ENCODE measurements at places on chromosomes 11 and 22.

- H3K36me3 ChIP-seq, result no peaks in the 10 kb centered on the region
- no peaks in the 10 kb centered on the region for H3K27me3 ChIP-seq
- peak; percentile 96 for DNase-seq
- no peak overlapping the region for H3K27ac ChIP-seq
- H3K4me3 ChIP-seq, result no peak overlapping the region
- H3K4me1 ChIP-seq, result peaks cover 5% of the 10 kb centered on the region
These were observed 108.4 kb downstream of the ARL14EP start for GRCh38 chr11:30431127-30431814.

GRCh38 chr11:8219257-8220021 lies 44.2 kb downstream of the LMO1 start:
- no peaks in the 10 kb centered on the region for H3K27me3 ChIP-seq
- H3K4me3 ChIP-seq, result no peak overlapping the region
- no peak overlapping the region for H3K27ac ChIP-seq
- no peaks in the 10 kb centered on the region for H3K4me1 ChIP-seq
- no peaks in the 10 kb centered on the region for H3K36me3 ChIP-seq
- DNase-seq, result peak; percentile 87

DNA sequence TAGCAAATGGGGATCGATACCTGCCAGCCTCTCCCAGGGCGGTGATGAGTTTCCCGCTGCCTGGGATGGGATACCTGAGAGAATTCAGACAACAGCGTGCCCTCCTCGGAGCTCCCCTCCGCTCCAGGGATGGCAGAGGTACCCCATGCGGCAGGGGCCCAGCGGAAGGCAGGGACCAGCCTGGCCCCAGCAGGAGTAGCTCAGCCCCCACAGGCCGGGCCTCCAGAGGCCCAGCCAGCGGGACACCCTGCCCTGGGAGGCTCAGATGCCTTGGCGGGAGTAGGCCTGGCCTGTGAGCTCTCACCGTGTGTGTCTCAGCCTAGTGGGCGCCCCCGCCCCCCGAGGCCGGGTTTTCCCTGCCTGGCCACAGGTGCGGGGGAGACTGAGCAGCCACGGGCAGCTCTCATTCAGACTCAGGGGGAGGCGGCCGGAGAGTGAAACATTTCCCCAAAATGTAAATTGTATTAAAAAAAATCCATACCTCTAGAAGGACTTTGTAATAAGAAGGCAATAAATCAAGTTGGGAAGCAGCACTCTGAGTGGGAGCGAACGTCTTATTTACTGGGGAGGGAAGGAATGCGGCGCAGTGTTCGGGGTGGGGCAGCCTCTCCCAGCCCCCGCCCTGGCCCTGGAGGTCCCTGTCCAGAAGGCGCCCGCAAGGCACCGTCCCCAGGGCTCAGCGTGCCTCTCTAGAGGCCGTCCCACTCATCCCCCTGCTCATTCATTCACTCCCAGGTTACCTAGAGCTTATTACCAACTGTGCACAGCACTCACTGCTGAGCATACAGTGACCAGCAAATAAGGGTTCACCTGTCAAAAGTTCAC lies 888.0 kb downstream of the BRD1 start:
- H3K4me3 ChIP-seq, result no peak overlapping the region
- H3K36me3 ChIP-seq, result no peaks in the 10 kb centered on the region
- H3K27ac ChIP-seq, result no peak overlapping the region
- DNase-seq, result no peak
- H3K4me1 ChIP-seq, result no peaks in the 10 kb centered on the region

DNA sequence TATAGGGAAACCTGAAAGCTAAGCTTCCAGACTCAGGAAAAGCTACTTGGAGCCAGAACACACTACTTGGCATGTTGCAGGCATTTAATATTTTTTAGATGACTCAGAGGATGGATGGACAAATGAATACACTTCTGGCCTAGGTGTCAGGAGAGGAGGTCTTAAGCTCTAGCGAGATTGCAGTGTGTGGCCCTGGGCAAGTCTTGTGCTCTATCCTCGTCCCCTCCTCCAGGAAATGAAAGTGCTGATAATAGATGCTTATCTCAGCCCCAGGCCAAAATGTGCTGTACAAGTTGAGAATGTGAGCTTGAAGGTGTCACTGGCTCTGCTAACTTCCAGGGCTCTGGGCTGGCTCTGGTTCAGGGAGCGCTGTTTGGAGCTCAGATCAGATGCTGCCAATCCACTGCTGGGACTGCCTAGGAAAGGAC lies 136.3 kb downstream of the PKNOX2 start:
- peak; percentile 95 for DNase-seq
- no peaks in the 10 kb centered on the region for H3K27me3 ChIP-seq
- no peaks in the 10 kb centered on the region for H3K36me3 ChIP-seq
- no peak overlapping the region for H3K27ac ChIP-seq
- H3K4me3 ChIP-seq, result no peak overlapping the region

GRCh38 chr22:45470871-45471270 lies 31.8 kb upstream of the FBLN1 start:
- no peaks in the 10 kb centered on the region for H3K27me3 ChIP-seq
- H3K4me3 ChIP-seq, result no peak overlapping the region
- H3K27ac ChIP-seq, result no peak overlapping the region
- no peaks in the 10 kb centered on the region for H3K4me1 ChIP-seq
- no peak for DNase-seq

- no peak for DNase-seq
- no peak overlapping the region for H3K27ac ChIP-seq
- H3K36me3 ChIP-seq, result no peaks in the 10 kb centered on the region
- H3K27me3 ChIP-seq, result no peaks in the 10 kb centered on the region
- H3K4me1 ChIP-seq, result no peaks in the 10 kb centered on the region
- no peak overlapping the region for H3K4me3 ChIP-seq
These were observed 13.7 kb upstream of the MYRF start for GRCh38 chr11:61738776-61739175.

- H3K36me3 ChIP-seq, result no peaks in the 10 kb centered on the region
- no peaks in the 10 kb centered on the region for H3K27me3 ChIP-seq
- H3K4me1 ChIP-seq, result no peaks in the 10 kb centered on the region
These were observed 690.1 kb downstream of the METTL15 start for GRCh38 chr11:28798286-28798685.

DNA sequence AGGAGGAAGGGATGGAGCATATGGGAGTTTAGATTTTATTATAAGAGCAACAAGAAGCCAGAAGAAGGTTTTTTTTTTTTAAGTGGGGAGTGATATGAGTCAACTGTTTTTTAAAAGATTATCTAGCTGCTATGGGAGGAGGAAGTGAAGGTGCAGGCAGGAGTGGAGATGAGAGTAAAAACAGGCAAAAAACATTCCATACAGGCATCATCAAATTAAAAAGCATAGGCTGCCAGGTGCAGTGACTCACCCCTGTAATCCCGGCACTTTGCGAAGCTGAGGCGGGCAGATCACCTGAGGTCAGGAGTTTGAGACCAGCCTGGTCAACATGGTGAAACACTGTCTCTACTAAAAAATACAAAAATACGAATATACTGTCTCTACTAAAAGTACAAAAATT lies 368.4 kb upstream of the MTNR1B start:
- no peak overlapping the region for H3K27ac ChIP-seq
- H3K36me3 ChIP-seq, result no peaks in the 10 kb centered on the region
- H3K4me3 ChIP-seq, result no peak overlapping the region
- no peaks in the 10 kb centered on the region for H3K27me3 ChIP-seq
- DNase-seq, result no peak

DNA sequence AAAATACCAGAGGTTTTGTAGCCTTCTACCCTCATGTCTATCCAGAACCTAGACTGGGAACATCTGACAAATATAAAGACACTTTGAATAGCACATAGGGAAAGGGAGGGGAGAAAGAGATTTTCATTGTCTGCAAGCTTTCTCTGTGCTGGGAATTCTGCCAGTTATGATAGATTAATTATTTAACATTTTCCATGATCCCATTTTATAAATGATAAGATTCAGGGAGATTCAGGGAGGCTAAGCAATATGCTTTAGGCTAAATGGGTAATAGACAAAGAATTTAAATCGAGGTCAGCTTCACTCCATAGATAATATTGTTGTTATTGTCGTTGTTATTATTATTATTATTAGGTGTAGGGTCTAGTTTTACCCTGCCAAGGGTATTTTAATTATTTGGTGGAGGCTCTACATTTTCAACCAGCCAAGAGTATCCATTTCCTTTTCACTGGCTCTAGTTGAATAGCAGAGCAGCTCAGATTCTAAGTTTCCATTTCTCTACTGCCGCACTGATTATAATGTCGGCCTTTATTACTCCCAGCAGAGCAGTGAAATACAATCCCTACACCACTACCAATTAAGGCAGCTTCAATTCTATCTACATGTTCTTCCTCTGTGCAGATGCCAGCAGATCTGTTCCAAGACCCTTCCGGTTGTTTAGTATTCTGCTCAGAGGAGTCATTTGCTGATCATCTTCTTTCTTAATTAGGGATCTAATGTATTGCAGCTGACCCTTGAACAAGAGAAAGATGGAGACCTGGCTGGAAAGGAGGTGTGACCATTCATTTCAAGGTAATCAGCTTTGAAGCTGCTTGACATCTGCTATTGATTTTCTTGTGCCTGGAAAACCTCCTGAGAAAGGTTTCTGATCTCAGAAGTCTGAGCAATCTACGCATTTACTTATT lies 23.8 kb upstream of the SYN3 start:
- no peaks in the 10 kb centered on the region for H3K36me3 ChIP-seq
- DNase-seq, result no peak
- H3K27ac ChIP-seq, result no peak overlapping the region

DNA sequence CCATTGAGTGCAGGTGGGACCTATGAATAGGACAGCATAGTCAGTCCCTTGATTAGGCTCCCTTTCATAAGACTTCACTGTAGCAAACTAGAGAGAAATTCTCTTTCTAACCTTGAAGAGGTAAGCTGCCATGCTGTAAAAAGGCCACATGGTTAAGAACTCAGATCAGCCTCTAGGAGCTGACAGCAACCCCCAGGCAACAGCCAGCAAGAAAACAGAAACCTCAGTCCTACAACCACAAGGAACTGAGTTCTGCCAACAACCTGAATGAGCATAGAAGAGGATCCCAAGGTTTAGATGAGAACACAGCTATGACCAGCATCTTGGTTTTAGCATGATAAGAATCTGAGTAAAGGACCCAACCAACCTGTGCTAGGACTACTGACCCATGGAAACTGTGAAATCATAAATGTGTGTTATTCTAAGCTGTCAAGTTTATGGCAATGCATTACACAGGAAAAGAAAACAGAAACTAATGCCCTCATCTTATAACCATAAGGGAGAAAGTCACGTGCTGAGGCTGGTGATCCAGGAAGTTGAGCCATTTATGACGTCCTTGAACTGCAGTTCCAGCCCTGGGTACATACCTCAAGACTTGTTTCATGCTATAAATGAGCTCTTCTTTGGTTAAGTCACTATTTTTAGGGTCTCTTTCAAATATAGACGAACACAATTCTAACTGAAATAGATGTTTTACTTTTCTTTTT lies 43.3 kb downstream of the RAB38 start:
- no peak overlapping the region for H3K27ac ChIP-seq
- no peaks in the 10 kb centered on the region for H3K4me1 ChIP-seq
- H3K4me3 ChIP-seq, result no peak overlapping the region
- no peaks in the 10 kb centered on the region for H3K36me3 ChIP-seq
- no peaks in the 10 kb centered on the region for H3K27me3 ChIP-seq

DNA sequence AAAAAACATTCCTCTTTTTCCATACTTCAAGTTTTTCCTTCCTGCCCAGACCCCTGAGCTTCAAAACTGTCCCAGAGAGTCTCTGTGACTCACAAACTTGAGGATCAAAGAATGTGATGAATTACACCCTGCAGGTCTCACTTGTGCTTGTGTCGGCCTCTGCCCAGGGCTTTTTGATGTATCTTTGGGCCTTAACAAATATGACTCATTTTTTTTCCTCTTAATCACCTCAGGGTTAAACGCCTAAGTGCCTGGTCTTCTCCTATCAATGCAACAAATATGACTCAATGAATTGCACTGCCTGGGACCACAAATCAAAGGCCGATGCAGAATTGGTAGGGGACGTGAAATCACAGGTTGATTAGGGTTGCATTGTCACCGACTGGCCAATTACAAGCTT lies 267.7 kb downstream of the LARGE1 start:
- H3K27me3 ChIP-seq, result no peaks in the 10 kb centered on the region
- no peak overlapping the region for H3K27ac ChIP-seq
- peaks cover 2% of the 10 kb centered on the region for H3K4me1 ChIP-seq
- H3K4me3 ChIP-seq, result no peak overlapping the region
- peak; percentile 53 for DNase-seq

- no peaks in the 10 kb centered on the region for H3K4me1 ChIP-seq
- DNase-seq, result no peak
- no peak overlapping the region for H3K4me3 ChIP-seq
- no peak overlapping the region for H3K27ac ChIP-seq
- no peaks in the 10 kb centered on the region for H3K36me3 ChIP-seq
These were observed 20.9 kb downstream of the SOX6 start for GRCh38 chr11:16335236-16335962.

- peak; percentile 97 for DNase-seq
- H3K27me3 ChIP-seq, result no peaks in the 10 kb centered on the region
- H3K27ac ChIP-seq, result no peak overlapping the region
- peaks cover 4% of the 10 kb centered on the region for H3K4me1 ChIP-seq
- H3K36me3 ChIP-seq, result no peaks in the 10 kb centered on the region
These were observed 37.2 kb downstream of the CELSR1 start for GRCh38 chr22:46500201-46500600.

DNA sequence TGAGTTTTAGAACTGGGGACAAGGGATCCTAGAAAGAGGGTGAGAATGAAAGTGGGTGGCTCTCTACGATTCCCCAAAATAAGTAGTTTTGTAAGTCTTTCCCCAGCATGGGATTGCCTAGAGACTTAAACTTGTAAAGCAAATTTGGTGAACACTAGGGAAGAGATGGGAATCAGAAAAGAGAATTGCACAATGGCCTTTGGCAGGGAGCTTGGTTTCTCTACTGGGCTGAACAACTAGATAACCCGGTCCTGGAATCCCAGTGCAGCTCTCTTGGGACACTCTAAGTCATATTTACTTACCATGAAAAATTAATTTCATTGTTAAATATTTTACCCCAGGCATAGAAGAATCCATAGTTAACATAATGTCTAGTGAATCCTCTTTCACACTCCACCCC lies 16.5 kb upstream of the USP18 start:
- no peaks in the 10 kb centered on the region for H3K4me1 ChIP-seq
- no peak overlapping the region for H3K27ac ChIP-seq
- no peaks in the 10 kb centered on the region for H3K36me3 ChIP-seq
- DNase-seq, result no peak

GRCh38 chr11:3022300-3022967 lies 30.3 kb upstream of the NAP1L4 start:
- peaks cover 16% of the 10 kb centered on the region for H3K36me3 ChIP-seq
- no peaks in the 10 kb centered on the region for H3K4me1 ChIP-seq
- peak; percentile 27 for DNase-seq
- H3K27ac ChIP-seq, result no peak overlapping the region
